Occipital lobe (tissue), 3 donors: ENCODE measurements at places on chromosomes 6 and 20. TPM values are rescaled to one million over a fixed set of nuclear protein-coding genes. Genes with fewer than 3 reads are reported as not detected.

HLA-DOA gene
- 0.16 TPM for total RNA-seq

RCAN2 gene
- 7.0 TPM for total RNA-seq

HIVEP2 gene
- 114 TPM for total RNA-seq

DEFB118 gene
- not detected for total RNA-seq

LSM2 gene
- total RNA-seq, result 22.9 TPM

PEX3 gene
- total RNA-seq, result 34.8 TPM

C6orf120 gene
- total RNA-seq, result 24.3 TPM

BNIP5 gene
- not detected for total RNA-seq

TRIM15 gene
- total RNA-seq, result not detected

LPA gene
- 1.4 TPM for total RNA-seq

SLC52A3 gene
- total RNA-seq, result not detected

FOXF2 gene
- total RNA-seq, result 1.2 TPM

FRK gene
- total RNA-seq, result 0.31 TPM

REV3L gene
- 101 TPM for total RNA-seq

FOXS1 gene
- total RNA-seq, result 0.78 TPM

SYNE1 gene
- 316 TPM for total RNA-seq

METTL24 gene
- total RNA-seq, result 2.5 TPM

FRMD1 gene
- not detected for total RNA-seq

ALDH5A1 gene
- 12.2 TPM for total RNA-seq

ETV7 gene
- total RNA-seq, result not detected

SMLR1 gene
- total RNA-seq, result not detected

AHCY gene
- total RNA-seq, result 42.9 TPM

ZBTB12 gene
- total RNA-seq, result 25.6 TPM

CHMP4B gene
- total RNA-seq, result 26.4 TPM

BTNL2 gene
- not detected for total RNA-seq
